Dermis microvascular lymphatic vessel endothelial cell (primary cell): ENCODE measurements at places on chromosomes 12 and 14. TPM values are rescaled to one million over a fixed set of nuclear protein-coding genes. Genes with fewer than 3 reads are reported as not detected.

COX8C gene
- total RNA-seq: not detected in 2 replicates

ESPL1 gene
- total RNA-seq: 4.2 and 6.0 TPM in 2 replicates

LPAR5 gene
- under 0.01 TPM in 1 of 2 replicates, not detected in the other for total RNA-seq

DNA sequence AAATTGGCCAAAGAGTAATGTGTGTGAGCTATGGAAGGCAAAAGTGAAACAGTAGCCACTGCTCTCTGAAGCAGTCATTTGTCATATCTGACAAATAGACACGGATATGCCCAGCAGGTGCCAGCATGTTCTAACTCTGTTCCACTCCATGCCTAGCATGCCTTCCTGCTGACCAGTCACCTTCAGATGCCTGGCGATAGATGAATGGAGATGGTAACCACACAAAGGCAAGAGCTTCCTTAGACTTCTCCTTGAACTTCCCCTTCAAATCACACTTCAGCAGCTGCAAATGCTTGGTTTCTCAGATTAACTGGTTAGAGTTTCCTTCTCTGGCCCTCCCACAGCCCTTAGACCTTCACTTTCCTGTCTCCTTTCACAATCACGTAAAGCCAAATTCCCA is 429.9 kb downstream of the DAD1 start:
- no peak for DNase-seq
